NCI-H1092 treated with DMSO at 0.1 percent for 48 hours (cell line): ENCODE measurements at places on chromosomes 1 and 21.

GRCh38 chr1:109775398-109775797, 11.7 kb upstream of the EPS8L3 start:
- no peak for DNase-seq

- DNase-seq: no peak
Measured at GRCh38 chr1:40646315-40646714, 19.2 kb downstream of the RIMS3 start.

- DNase-seq: no peak
Measured at GRCh38 chr1:200980873-200981272, 42.6 kb downstream of the KIF21B start.

- DNase-seq: no peak
Measured at GRCh38 chr1:58839846-58840835, 56.3 kb upstream of the JUN start.

DNA sequence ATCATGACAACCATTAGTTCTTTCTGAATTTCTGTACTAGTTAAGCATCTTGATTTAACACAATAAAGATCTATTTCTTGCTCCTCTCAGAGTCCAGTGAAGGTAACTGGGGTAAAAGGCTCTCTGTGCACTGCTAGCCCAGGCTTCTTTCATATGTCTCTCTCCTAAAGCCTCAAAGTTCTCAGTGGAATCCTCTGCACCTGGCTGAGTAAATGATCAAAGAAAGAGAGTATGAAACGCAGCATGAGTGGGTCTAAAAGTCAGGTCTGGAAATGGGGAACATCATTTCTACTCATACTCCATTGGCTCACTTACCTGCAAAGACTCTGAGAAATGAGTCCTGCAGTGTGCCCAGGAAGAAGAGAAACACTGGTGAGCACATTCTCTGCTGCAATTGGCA, 418.5 kb downstream of the PTPRC start:
- no peak for DNase-seq

DNA sequence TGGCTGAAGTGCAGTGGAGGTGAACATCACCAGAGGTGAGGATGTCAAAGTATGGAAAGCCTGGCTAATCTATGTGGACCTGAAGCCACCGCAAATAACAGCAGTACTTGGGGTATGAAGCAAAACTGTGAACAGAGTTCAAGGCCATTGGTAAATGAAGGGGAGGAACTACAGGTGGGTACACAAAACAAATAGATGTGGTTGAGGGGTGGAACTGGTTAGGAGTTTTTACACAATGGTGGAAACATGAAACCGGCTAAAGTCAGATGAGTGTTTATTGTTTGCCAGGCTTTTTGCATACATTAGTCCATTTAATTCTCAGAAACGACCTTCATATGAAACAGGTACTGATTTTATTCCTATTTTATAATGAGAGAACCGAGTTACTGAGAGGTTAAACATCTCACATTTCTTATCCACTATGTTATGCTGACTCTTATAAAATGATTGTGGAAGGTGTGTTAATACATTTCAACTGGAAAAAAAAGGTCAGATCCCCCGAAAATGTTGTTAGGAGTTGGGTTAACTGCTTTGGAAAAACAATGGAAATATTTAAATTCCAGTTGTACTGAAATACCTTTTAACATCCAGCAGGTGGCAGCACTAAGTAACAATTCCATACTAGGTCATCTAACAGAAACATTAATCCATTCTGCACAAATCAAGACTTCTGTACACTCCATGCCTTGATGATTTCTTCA, 44.3 kb upstream of the GTF2B start:
- peak; percentile 30 for DNase-seq

DNA sequence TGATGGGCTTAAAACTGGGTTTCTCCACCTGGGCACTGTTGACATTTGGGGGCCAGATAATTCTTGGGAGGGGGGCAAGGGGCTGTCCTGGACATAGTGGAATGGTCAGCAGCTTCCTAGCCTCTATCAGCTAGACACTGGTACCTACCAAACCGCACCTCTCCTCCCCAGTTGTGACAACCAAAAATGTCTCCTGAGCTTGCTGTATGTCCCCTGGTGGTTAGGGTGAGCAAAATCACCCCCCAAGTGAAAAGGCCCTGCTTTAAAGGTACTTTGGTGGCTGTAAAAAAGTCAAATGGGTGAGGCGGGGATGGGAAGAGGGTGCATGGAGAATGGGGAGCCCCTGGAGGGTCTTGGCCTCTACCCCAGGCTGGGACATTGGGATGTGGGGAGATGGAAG, 182.0 kb downstream of the IGSF21 start:
- DNase-seq: no peak

DNA sequence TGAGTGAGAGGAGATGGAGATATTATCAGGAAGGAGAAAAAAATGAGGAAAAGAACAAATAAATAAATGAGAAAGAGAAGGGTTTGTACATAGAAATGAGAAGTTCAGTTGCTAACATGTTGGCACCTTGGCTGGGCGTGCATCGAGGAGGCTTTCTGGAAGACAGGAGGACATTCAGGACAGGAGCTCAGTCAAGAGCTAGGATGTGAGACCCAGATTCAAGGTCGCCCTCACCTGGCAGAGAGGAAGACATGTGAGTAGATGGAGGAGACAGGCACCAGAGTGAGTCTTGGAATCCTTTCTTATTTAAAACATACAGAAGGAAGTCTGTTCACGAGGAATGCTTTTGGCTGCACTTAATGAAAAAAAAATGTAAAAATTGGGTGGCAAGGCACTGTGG, 640.9 kb downstream of the NPHP4 start:
- no peak for DNase-seq

DNA sequence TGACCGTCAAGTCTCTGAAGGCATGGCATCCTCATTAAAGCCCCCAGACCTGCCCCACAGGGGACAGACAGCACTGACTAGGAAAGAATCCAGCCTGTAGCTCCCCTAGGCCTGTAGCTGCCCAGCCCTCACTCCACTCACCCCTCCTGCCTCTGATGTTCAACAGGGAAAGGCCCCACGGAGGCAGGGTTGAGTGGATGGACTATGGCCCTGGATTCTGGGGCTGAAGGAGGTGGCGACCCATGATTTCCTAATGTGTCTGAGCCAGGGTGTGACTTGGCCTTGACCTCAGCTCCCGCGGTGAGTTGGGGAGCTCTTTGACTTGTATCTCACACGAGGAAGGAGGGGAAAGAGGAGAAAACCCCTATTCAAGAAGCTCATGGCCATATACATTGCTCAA, 238.5 kb upstream of the CSF3R start:
- no peak for DNase-seq

DNA sequence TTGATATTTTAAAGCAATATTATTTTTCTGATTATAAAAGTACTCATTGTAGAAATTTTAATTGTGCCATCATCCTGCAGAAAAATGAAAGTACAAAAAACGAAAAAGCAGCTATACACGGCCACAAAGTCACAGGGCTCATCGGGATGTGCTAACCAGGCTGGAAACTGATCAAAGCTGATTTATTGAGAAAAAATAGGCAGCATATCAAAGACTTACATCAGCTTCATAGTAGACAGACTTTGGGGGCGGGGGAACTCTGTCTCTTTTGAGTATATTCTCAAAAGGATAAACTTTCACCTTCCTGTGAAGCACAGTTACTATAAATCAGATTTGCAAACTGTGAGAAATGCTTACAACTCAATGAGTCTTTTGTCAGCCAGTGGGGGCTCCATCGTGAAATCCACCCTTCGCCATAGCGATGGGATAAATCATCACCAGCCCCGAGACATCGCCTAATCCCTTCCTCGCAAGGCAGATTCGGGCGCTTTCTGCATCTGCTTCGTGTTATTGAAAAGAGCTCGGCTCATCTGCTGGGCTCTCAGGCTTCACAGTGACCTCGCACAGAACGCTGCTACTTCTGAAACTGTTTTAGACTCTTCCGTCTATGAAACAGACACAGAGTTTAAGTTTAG, 69.2 kb upstream of the ERG start:
- no peak for DNase-seq

DNA sequence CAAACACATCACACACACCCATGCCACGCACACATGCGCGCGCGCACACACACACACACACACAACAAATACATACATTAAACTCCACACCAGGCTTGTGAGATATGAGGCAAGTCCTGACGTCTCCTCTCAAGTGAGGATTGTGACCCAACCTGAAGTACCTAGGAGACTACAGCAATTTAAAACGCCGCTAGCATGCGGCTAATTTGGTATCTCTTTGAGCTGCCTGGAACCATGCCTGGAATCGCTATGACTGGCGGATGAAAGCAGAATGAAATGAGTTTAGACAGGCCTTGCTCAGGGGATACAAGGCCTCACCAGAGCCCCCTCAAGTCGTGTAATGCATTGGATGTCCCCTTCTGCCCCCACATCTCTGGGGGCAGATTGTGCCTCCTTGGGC, 1.6 kb upstream of the RAB7B start:
- DNase-seq: peak; percentile 12

GRCh38 chr1:203072002-203072602, 13.7 kb downstream of the MYOG start:
- no peak for DNase-seq

DNA sequence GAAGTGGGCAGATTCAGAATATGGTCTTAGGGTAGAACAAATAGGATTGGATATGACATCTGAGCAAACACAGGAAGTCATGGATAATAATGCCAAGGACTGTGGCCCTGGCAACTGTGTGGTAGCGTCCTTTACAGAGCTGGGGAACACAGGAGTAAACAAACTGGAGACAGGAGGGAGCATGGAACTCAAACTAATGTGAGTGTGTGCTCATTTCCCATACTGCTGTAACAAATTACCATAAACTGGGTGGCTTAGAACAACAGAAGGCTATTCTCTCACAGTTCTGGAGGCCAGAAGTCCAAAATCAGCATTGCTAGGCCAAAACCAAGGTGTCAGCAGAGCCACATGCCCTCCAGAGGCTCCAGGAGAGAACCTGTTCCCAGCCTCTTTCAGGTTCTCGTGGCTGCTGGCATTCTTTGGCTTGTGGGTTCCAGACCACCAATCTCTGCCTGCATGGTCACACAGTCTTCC, 106.4 kb downstream of the TGFBR3 start:
- DNase-seq: no peak

- DNase-seq: no peak
Measured at GRCh38 chr1:11500881-11501280, 21.9 kb downstream of the DISP3 start.

DNA sequence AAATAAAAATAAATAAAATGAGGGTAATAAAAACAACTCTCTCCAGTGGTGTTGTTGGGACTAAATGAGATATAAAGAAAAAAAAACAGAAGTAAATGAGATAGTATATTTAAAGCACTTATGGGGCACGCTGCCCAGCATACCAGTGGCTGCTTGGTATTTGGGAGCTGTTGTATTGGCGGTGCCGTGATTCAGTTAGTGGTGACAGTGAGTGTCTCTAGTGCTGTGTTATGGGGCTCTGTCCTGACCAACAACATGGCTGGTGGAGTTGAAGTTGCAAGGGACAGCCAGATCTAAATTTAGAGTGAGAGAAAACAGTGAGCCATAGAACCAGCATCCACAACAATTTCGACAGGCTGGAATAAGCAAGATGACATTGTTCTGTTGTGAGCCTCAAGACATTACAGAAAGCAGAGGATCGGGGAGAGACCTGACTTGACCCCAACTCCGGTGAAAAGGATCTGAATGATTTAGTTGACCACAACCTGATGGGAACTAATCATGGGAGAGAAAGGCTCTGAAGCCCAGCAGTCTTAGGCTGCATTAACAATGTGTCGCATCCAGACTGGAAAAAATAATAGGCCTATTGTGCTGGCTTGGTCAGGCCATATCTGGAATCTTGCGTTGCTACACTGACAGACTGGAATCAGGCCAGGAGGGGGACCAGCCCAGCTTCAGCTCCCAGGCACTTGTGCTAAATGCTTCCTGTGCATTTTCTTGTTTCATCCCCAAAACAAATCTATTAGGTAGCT, 2.4 kb upstream of the MFSD2A start:
- DNase-seq: no peak

DNA sequence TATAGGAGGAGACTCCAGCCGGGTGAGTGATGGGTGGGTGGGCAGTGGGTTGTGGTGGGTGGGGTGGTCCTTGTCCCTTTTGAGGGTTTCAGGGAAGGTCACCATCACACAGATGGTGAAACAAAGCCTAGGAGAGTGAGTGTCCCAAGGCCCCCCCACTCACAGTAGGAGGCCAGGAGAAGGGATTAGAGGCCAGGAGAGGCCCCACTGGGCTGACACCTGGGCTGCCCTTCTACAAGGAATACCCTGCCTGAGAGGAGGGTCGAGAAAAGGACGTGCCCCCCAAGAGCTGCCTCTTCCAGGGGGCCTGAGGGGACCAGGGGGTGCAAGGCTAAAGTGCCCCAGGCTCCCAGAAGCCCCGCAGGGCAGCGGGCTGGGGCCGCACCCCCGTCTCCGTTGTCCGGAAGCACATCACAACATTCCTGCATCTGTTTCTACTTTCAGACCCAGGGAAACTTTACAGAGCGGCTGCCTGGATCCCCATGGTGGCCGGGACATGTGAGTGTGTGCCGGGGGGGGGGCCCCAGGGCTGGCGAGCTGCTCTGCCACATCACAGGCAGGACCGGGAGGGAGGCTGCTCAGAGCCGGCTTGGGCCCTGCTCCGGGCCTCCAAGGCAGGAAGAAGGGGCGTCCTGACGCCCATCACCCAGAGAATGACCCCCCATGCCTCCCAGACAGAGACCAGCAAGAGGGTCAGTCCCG, 68.2 kb downstream of the ARHGEF16 start:
- no peak for DNase-seq

DNA sequence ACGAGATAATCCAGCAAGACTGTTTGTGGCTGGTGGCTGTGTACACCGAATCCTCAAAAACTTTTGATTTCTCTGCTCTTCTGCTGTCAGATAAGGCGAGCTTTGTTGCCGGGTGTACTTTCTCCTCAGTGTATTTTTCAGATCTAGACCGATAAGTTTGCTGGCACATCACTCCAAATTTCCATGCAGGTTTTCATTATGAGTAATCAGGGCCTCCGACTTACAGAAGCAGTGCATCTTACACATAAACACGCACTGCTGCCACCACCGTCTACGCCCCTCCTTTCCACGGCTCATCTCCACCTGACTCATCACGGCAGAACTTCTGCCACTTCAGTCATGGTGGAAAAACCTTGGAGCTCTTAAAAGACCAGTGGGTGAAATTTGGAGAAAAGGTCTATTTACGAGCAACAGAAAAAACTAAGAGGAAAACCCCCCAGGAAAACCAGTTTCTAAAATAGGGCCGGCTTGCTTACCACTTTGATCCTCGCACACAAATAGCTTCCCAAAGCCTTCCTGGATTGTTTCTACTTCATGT, 7.7 kb downstream of the ZBTB21 start:
- DNase-seq: no peak

DNA sequence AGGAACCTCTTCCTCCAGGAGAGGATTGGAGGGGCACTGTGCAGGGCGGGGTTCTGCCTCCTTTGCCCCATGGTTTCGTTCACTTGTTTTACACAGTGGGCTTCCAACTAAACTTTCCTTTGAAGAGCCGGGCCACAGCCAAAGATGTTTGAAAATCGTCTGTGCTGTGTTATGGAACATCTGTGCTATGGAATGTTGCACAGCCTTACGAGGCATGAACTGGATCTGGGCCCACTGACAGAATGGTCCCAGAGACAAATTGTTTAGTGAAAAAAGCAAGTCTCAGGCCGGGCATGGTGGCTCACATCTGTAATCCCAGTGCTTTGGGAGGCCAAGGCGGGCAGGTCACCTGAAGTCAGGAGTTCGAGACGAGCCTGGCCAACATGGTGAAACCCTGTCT, 12.6 kb upstream of the MEF2D start:
- DNase-seq: no peak

- DNase-seq: no peak
Measured at GRCh38 chr1:56526571-56527174, 52.7 kb downstream of the PLPP3 start.

- no peak for DNase-seq
Measured at GRCh38 chr1:151729966-151730291, 8.6 kb downstream of the RIIAD1 start.
